Stomach (tissue), 19 donors: ENCODE measurements at places on chromosomes 6 and 20. TPM values are rescaled to one million over a fixed set of nuclear protein-coding genes. Genes with fewer than 3 reads are reported as not detected.

PRRC2A gene
- total RNA-seq: 107 TPM

SRSF12 gene
- not detected for total RNA-seq

NDUFAF4 gene
- 5.5 TPM for total RNA-seq

HLA-DQB2 gene
- total RNA-seq: 4.9 TPM

COX4I2 gene
- total RNA-seq: not detected

SMIM29 gene
- 3.2 TPM for total RNA-seq
